ENCODE measurements at places on chromosomes 4 and X. TPM values are rescaled to one million over a fixed set of nuclear protein-coding genes. Genes with fewer than 3 reads are reported as not detected.

Gene GPR143
- not detected for total RNA-seq

Gene GLOD5
- not detected for total RNA-seq

DNA sequence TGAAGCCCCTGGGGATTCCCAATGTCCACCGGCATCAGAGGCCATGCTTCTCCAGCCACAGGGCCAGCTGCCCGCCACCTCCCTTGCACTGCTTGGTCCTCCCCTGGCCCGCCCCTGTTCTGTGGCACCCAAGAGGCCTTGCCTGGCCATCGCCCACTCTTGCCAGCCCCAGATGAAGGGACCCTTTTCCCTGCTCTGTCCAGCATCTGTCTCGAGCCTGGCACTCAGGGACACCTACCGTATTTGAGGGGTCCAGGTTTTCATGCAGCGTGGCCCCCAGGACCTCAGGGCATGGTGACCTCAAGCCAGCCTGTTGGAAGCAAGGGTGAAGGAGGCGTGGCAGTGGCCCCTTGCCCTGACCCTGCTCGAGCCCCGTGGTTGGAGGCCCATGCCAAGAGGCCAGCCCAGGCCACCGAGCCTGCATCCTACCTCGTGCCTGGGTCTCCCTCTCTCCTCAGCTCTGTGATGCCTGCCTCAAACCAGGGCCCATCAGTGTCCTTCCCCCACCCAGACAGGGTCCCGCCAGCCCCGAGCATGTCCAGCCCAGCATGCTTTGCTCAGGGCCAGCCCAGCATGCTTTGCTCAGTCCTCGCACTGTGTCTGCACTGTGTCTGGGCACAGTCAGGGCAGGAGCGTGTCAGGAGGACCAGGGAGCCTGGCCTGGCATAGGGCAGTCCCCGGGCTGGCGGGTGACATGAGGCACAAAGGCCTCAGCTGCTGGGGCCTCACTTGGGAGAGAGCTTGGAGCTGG, 14.3 kb upstream of the FGFR3 start:
- H3K4me3 ChIP-seq, result no peak overlapping the region
- DNase-seq, result no peak
- no peak overlapping the region for H3K27ac ChIP-seq
- no peaks in the 10 kb centered on the region for H3K36me3 ChIP-seq
- no peaks in the 10 kb centered on the region for H3K4me1 ChIP-seq

DNA sequence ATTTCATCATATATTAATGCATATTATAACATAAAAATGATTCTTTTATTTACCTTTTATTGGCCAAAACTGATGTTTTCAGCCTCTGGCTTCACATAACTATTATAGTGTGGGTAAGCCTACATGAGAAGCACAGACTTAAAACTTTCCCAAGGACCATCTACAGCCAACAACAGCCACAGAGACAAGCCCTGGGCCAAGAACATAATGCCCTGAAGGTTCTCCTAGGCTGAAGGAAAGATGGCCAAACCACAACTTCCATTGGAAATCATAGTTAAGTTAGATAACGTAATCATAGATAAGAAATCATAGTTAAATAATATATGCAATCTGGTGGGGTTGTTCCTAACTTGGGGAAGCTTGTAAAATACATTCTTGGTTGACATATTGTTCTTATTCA, 280.0 kb upstream of the EMCN start:
- no peak for DNase-seq
- H3K36me3 ChIP-seq, result no peaks in the 10 kb centered on the region
- no peaks in the 10 kb centered on the region for H3K27me3 ChIP-seq
- no peak overlapping the region for H3K27ac ChIP-seq
- no peak overlapping the region for H3K4me3 ChIP-seq
- no peaks in the 10 kb centered on the region for H3K4me1 ChIP-seq

Gene DKC1
- total RNA-seq, result 18.4 TPM

Gene CMC4
- 33.2 TPM for total RNA-seq

- H3K4me1 ChIP-seq, result no peaks in the 10 kb centered on the region
- no peaks in the 10 kb centered on the region for H3K36me3 ChIP-seq
- no peak overlapping the region for H3K27ac ChIP-seq
- no peak overlapping the region for H3K4me3 ChIP-seq
- no peaks in the 10 kb centered on the region for H3K27me3 ChIP-seq
- DNase-seq, result no peak
Measured at GRCh38 chr4:111650146-111650545, 495.1 kb upstream of the FAM241A start.

DNA sequence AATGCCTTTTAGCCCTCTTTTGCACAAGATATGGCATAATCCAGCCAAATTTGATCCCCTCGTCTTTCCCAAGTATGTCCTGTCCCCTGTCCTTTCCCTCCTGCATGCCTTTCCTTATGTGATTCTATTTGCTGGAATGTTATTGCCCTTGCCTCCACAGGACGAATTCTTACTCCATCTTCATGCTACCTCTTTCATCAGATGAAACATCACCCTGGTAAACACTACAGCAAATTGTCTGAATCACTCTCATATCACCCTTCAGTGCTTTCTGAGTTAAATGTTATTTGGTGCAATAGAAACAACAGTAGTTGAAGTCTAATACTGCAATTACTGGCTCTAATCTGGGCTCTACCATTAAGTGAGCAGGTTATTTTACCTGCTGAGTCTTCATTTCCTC, 52.2 kb upstream of the FAT1 start:
- no peaks in the 10 kb centered on the region for H3K36me3 ChIP-seq
- H3K4me1 ChIP-seq, result no peaks in the 10 kb centered on the region
- DNase-seq, result no peak
- no peak overlapping the region for H3K4me3 ChIP-seq
- H3K27me3 ChIP-seq, result no peaks in the 10 kb centered on the region

Gene SPIN2B
- 10.0 TPM for total RNA-seq

DNA sequence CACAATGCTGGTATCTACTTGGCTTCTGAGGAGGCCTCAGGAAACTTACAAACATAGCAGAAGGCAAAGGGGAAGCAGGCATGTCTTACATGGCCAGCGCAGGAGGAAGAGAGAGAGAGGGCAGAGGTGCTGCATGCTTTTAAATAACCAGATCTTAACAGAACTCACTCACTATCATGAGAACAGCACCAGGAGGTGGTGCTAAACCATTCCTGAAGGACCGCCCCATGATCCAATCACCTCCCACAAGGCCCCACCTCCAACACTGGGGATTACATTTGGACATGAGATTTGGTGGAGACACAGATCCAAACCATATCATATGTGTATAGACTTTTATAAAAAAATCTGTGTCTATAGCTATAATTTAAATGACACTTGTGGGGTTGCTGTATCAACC, 48.6 kb upstream of the ERVMER34-1 start:
- no peaks in the 10 kb centered on the region for H3K36me3 ChIP-seq
- no peaks in the 10 kb centered on the region for H3K27me3 ChIP-seq
- H3K4me3 ChIP-seq, result no peak overlapping the region
- H3K4me1 ChIP-seq, result no peaks in the 10 kb centered on the region

DNA sequence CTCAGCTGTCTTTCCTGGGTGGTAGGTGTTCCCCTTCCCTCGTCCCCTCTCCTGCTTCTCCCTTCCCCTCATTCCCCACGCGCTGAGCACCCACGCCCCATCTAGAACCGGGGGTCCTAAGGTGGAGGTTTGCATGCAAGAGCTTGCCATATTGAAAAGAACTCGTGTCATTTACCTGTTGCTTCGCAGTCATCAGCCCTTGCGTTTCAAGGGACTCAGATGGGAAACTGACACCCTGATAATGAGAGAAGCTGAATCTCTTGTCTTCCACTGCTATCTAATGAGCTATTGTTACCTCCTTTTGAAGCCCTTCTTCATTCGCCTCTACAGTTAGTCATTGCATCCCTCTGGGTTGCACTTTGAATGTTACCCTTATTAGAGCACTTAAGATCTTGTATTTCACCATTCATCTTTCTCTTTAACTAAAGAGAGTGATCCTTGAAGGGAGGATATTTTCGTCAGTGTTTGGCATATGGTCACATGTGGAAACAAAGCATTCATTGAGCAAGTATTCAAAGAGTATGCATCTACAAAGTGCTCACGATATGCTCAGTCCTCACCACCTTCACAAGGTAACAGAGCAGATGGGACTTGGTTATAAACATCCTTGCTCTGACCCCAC, 25.7 kb downstream of the ARL9 start:
- no peaks in the 10 kb centered on the region for H3K4me1 ChIP-seq

DNA sequence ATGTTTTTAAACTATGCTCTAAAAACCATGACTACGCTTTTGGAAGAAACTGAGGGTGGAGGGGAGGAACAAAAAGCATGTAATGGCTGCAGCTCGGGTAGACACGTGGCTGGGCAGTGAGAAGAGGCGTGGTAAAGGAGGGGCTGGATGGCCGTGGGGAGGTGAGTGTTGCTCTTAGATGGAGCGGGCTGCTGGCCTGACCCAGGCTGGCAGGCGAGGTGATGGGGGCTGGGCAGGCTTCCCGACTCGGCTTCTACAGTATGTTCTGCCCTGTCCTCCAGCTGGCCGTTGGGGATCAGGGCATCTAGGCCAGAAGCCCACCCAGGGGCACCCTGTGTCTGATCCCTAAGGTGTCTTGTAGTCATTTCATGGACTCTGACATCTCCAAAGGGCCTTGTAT, 60.7 kb downstream of the EFHC2 start:
- H3K4me1 ChIP-seq, result no peaks in the 10 kb centered on the region
- H3K4me3 ChIP-seq, result no peak overlapping the region
- H3K36me3 ChIP-seq, result no peaks in the 10 kb centered on the region
- H3K27ac ChIP-seq, result no peak overlapping the region
- H3K27me3 ChIP-seq, result no peaks in the 10 kb centered on the region

- DNase-seq, result no peak
- H3K4me1 ChIP-seq, result no peaks in the 10 kb centered on the region
- no peaks in the 10 kb centered on the region for H3K36me3 ChIP-seq
- no peaks in the 10 kb centered on the region for H3K27me3 ChIP-seq
- H3K27ac ChIP-seq, result no peak overlapping the region
- no peak overlapping the region for H3K4me3 ChIP-seq
Measured at GRCh38 chr4:129883996-129884395, 788.0 kb downstream of the C4orf33 start.

GRCh38 chr4:26141911-26142638, 178.7 kb upstream of the RBPJ start:
- no peaks in the 10 kb centered on the region for H3K36me3 ChIP-seq
- H3K4me1 ChIP-seq, result no peaks in the 10 kb centered on the region
- peak; percentile 90 for DNase-seq
- H3K27ac ChIP-seq, result peak overlapping the region; percentile 86
- H3K4me3 ChIP-seq, result no peak overlapping the region
- no peaks in the 10 kb centered on the region for H3K27me3 ChIP-seq

DNA sequence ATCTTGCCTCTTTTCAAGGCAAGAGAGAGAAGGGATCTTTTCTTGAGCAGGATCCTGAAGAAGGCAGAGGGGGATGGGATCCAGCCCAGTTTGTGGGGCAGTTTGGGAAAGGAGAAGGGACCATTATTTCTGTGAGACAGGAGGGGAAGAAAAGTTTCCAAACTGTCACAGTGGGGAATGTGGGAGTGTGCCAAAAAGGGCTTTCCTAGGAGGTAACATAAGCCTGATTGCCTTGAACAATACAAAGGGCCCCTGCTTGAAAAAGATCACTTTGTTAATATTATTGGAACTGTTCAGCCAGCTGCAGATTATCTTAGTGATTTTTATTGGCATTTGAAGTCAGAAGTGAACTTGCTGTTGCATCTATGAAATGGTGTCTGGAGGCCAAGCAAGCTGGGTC, 55.2 kb downstream of the MTM1 start:
- DNase-seq, result no peak
- H3K27me3 ChIP-seq, result no peaks in the 10 kb centered on the region
- H3K27ac ChIP-seq, result no peak overlapping the region
- no peaks in the 10 kb centered on the region for H3K4me1 ChIP-seq

DNA sequence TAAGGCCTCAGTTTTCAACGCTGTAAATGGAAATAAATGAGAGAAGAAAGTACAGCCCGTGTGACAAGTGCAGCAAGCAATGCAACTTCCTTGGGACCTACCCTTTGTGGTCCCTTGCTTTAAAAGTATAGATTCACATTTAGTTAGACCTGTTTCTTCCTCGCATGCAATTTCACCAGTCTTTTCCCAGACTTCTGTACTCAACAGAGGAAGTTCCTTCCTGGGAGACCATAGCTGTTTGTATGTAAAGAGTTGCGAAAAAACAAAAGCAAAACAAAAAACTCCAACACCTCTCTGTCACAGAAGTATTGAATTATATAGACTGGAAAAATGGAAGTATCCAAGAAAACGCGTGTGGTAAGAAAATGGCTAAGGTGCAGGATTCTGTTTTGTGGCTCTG, 1.1 kb upstream of the IRF2 start:
- H3K27me3 ChIP-seq, result no peaks in the 10 kb centered on the region
- peaks cover 32% of the 10 kb centered on the region for H3K4me1 ChIP-seq
- peak overlapping the region; percentile 97 for H3K27ac ChIP-seq
- H3K4me3 ChIP-seq, result peak overlapping the region; percentile 80

Gene HTN3
- total RNA-seq, result not detected

DNA sequence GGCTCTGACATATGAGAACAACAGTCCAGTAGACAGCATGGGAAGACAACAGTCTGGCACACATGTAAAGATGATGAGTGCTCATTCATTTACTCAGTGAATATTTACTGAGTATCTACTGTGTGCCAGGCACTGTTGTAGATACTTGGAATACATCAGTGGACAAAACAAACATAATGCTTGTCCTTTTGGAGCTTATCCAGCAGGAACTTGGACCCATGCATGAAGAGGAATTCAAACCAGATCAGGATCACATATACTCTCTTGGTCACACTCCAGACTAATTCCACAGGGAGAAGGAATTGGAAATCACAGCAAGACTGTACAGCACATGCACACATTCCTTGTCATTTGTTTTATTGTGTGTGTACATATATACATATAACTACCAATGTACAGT, 217.6 kb upstream of the TTC29 start:
- no peak overlapping the region for H3K4me3 ChIP-seq
- H3K27me3 ChIP-seq, result no peaks in the 10 kb centered on the region
- no peaks in the 10 kb centered on the region for H3K36me3 ChIP-seq
- no peak for DNase-seq
- H3K27ac ChIP-seq, result no peak overlapping the region
- H3K4me1 ChIP-seq, result peaks cover 3% of the 10 kb centered on the region

- DNase-seq, result no peak
- H3K4me3 ChIP-seq, result peak overlapping the region; percentile 53
- H3K36me3 ChIP-seq, result no peaks in the 10 kb centered on the region
- H3K27me3 ChIP-seq, result peaks cover 10% of the 10 kb centered on the region
Measured at GRCh38 chr4:74364256-74364651, 691 bp upstream of the EREG start.

Data from sigmoid colon (tissue), 7 donors.